ENCODE measurements at places on chromosomes 2 and 18. TPM values are rescaled to one million over a fixed set of nuclear protein-coding genes. Genes with fewer than 3 reads are reported as not detected.

GRCh38 chr2:453132-453531 is 165.2 kb upstream of the ALKAL2 start:
- no peak for DNase-seq

- DNase-seq = no peak
Observed at GRCh38 chr2:44126106-44126797, 42.4 kb upstream of the PPM1B start.

GRCh38 chr2:140186313-140186712 is 1406.1 kb upstream of the NXPH2 start:
- DNase-seq = no peak

- no peak for DNase-seq
Observed at GRCh38 chr2:3539836-3540235, 18.3 kb downstream of the RNASEH1 start.

GRCh38 chr2:118723394-118723793 is 124.1 kb downstream of the EN1 start:
- no peak for DNase-seq

DNA sequence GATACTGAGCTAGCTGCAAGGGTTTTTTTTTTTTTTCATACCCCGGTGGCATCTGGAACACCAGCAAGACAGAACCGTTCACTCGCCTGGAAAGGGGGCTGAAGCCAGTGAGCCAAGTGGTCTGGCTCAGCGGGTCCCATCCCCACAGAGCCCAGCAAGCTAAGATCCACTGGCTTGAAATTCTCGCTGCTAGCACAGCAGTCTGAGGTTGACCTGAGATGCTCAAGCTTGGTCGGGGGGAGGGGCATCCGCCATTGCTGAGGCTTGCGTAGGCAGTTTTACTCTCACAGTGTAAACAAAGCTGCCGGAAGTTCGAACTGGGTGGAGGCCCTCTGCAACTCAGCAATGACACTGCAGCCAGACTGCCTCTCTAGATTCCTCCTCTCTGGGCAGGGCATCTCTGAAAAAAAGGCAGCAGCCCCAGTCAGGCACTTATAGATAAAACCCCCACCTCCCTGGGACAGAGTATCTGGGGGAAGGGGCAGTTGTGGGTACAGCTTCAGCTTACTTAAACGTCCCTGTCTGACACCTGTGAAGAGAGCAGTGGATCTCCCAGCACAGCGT is 5.1 kb upstream of the MIB1 start:
- DNase-seq = peak; percentile 28

GRCh38 chr2:190062053-190062452 is 476 bp downstream of the MSTN start:
- DNase-seq = no peak

DNA sequence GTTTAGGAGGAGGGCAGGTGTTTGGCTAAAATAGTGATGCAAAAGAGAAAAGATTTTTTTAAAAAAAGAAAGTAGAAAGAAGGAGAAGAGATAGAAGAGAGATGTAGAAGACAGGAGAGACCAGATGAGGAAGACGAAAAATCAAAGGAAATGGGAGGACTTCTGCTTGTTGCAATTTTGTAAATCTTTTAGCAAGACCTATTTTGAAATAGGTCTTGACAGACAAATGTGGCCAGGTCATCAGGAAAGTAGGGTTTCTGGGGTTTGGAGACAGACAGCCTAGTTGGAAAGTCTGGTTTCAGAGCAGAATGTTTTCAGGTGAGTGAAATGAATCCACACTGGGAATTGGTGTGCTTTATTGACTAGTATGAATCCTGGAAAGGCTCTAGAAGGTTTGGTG is 104.5 kb upstream of the CAVIN2 start:
- no peak for DNase-seq

DNA sequence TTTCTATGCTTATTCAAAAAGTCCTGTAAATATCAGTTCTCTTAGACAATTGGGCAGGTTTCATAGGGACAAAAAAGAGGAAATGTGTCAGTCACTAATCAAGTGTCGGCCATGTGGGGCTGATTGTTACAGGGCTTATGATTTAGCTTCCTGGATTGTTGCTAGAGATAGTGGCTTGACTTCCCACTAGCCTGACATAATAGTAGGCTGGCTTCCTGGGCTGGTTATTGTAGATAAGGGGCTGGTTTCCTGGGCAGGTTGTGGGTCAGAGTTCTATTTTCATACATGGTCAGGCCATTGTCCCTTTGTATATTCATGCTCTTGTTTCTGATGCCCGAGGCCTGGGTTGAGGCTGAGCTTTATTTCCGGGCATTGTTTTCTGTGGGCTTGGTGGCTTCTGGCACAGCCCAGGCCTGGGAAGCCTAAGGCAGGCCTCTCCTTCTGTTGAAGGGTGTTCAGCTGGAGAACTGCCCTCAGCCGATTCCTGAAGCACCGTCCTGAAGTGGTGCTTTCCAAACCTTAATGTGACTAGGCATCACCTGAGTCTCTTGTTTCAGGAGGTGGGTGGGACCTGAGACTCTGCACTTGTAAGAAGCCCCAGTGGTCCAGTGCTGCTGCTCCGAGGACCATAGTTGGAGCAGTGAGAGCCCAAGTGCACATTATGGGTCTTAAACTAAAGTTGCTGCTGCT is 37.0 kb downstream of the CD8B2 start:
- no peak for DNase-seq

DNA sequence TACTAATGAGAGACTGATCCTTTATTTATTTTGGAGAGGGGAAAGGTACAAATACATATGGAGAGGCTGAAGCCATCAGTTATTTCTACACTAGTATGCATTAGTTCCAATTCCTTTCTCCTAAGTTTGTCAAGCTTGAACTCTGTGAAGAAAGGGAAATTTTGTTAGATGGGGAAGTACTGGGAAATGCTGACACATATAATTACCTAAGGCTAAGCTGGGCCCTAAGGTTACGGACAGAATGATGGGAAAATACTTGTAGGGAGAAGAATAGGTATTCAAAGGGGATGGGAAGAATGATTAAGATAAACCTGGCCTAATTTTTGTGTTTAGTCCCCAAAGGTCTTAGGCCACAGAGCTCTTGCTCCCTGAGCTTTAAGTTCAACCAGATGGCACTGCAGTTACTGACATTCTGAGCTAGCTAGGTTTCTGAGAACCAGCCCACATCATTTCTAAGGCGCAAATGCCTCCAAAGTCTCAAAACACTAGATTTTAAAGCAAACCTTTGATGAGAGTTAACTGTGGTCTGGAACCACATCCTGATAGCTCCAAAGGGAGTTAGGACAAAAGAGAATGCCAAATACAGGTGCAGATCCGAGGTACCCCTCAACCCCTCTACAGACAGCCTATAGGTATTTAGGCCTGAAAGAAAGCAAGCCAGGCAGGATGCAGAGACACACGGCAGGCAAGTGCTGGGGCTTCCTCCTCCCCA is 2.7 kb downstream of the TMEM163 start:
- DNase-seq = no peak

DNA sequence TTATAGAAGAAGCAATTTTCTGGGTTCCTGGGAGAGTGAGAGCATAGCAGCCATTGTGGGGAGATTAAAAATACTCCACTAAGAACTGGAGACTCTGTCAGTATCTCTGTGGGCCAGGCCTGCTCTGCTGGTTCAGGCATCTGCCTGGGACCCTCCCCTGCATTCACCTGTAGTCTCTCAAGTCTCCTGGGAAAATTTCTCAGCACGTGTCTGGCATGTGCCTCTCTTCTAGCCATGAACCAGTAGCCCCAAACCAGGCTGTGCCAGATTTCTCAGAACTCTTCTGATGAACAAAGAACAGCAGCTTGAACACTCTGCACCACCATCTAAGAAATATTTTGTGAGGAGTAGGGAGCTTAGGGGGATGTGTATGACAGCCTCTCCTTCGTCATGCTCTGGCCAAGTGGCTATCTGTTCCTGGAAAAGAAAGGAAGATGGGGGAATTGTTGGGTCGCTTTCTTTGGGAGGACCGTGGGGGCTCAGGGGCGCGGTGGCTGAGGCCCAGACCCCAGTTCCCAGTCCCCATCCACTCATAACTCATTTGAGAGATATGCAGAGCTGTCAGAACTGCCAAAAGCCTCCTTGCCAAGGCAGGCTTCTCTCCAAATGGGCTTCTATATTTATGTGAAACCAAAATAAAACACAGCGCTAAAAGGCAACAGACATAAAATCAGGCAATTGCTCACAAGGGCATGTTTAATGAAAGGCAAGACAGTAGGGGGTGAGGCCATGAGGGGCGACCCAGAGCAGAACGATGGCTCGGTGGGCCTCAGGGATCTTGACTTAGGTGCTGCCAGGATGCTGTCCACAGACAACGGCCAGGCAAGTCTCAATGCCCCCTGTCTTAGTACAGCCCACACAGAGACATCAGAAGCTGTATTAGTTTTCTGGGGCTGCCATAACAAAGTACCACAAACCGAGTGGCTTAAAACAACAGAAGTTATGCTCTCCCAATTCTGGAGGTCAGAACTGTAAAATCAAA is 114.7 kb upstream of the TNP1 start:
- DNase-seq = no peak

GRCh38 chr2:51722311-51722710 is 690.4 kb upstream of the NRXN1 start:
- DNase-seq = no peak

DNA sequence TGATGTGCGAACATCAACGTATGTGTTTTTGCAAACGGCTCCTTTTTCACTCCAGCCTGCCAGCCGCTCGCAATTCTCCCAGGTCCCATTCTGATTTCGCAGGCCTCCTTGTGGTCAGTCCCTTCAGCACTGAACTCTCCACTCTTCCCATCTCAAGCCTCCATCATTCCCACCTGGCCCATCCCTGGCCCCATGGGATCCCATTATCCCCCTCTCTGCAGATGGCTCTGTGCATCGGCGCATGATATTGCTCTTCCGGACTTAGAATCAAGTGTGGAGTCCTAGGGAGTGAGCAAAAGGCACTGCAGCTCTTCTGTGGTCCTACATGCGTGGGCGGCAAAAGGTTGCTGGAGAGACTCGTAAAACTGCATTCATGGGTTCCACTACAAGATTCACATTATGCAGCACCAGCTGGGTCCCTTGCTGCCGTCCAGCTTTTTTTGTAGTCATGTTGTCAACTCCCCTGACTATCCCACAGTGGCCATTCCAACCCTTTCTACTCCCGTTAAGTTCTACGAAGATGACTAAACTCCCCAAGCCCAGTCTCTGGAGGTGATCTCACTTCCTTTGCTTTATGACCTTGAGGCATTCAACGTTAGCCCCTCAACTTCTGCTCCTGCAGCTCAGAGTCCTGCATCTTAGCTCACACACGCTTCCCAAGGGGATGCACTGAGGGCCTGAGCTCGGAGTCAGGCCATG is 125.3 kb upstream of the NRP2 start:
- no peak for DNase-seq

DNA sequence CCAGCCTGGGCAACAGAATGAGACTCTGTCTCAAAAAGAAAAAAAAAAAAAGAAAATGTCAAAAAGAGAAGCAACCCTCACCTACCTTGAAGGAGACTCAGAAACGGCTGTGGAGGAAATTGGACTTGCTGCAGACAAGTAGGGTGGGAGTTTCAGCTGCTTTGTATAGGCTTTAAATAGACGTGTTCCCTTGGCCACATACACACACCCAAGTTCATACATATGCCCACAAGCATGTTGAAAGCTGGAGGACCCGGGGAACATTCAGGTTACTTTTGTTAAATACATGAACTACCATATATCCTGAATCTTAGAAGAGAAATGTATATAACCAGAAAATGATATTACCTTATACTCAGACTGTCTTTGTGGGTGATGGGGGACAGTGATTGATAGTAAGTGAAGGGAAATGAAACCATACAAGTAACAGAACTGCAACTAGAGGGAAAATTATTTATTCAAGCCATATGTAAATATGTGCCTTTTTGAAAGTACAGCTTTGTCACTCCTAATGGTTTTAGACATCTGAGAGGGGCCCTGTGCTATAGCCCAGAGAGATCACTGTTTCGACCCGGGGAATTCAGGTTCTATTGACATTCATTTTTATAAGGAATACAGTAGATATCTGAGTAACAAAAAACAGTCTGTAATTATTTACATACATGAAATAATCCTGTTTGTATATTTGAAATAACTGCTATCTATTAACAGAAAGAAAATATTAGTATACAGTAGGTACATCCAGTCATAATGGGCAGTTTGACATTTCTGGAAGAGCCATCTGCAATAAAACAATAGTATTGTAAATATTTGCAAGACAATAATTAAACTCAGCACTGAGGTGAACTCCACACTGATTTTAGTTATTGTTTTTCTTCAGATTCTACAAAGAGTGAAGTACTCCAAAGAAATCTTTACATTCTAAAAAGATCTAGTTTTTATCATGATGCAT is 48.0 kb upstream of the TGIF1 start:
- DNase-seq = no peak

- no peak for DNase-seq
Observed at GRCh38 chr2:6750411-6751158, 115.1 kb downstream of the CMPK2 start.

The BOLA3 gene
- 26.3 TPM for total RNA-seq

The CROCC2 gene
- total RNA-seq = not detected

The SDC1 gene
- total RNA-seq = 3.1 TPM

The SRD5A2 gene
- not detected for total RNA-seq

Data from adrenal gland (tissue), 19 donors.